ENCODE measurements at places on chromosomes 12 and 14.

DNA sequence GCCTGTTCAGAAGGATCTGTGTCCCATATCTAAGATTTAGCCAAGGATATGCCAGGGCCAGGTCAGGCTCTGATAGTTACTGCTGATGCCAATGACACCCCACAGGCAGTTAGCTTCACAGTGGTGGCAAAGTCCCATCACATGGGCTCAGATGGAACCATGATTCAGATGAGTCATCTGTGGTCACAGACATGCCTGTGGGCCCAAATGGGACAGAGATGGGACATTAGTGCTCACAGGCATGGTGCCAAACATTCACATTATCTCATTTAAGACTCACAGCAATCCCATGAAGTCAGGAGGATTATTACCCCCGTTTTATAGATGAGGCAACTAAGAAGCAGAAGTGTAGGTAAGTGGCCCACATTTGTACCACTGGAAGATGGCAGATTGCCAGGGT is 207.8 kb downstream of the DPF3 start:
- no peak for DNase-seq

DNA sequence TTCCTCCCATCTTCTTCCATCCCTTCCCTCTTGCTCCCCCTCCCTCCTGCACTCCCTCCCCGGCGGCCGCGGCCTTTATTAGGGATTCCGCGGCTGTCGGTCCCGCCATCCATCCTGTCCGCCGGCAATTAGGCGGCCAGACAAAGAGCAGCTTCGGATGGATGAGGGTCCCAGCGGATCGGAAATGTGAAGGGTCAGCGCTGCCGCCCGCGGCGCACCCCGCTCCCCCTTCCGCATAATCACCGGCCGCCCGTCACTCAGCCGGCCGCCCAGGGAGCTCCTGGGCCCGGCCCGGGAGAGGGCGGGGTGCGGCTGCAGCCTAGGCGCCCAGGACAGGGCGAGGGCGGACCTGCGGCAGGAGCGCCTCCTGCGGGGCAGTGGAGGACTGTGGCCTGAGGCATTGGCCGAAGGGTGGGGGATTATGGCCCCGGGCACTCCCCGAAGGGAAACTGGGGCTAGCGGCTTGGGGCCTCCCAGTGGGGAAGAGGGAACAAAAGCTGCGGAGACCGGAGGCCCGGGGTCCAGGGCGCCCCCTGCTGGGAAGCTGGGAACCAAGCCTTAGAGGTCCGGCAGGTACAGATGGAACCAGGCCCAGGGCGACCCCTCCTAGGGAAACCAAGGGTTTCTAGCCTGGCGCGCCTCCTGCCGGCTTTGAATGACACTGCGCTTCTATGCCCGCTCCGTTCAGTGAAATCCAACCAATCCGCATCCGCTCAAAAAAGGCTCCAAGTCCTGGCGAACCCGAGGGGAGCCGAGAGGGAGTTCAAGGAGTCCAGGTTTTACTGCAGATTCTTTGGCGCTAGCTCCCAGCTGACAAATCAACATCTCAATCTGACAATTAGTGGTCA is 4.4 kb upstream of the DNAJC22 start:
- DNase-seq: no peak

DNA sequence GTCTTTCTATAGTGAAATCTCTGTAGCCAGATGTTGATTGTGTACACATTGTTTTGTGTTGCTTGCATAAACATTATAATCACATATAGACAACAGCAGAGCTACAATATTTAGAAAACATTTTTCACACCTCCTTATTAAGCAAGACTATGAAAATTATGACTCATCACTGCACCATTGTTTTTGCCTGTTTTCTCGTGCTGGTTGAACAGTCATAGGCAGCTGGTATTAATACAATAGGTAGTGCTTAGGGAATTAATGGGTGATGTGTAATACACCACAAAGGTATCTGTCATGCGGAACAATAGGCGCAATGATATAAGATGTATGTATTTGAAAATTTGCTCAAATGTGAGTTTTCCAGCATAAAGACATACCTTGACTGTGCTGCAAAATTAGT is 449.3 kb downstream of the FOXG1 start:
- DNase-seq: no peak

GRCh38 chr12:95072900-95073697 is at the start of gene NR2C1:
Gene NR2C1, minus strand, starts transcription at chr12:95073618. Its CDS starts 6,234 bp downstream, at chr12:95067384.
- peak; percentile 96 for DNase-seq

DNA sequence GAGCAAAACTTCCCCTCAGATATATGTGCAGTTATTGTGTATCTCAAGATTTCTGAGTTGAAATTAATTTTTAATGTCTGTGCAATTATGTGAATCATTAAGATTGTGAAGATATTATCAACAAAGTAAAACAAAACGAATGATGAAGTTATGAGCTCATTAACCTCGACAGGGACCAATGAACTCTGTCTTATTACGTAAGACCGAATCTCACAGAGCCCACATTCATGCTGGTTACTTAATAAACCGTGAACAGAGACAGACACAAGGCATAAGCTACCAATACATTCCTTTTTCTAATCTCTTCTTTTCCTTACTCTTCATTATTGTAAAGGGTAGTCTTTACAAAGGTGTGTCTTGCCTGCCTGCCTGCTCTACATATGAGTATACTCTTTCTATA is 568.7 kb downstream of the RPS29 start:
- DNase-seq: no peak

DNA sequence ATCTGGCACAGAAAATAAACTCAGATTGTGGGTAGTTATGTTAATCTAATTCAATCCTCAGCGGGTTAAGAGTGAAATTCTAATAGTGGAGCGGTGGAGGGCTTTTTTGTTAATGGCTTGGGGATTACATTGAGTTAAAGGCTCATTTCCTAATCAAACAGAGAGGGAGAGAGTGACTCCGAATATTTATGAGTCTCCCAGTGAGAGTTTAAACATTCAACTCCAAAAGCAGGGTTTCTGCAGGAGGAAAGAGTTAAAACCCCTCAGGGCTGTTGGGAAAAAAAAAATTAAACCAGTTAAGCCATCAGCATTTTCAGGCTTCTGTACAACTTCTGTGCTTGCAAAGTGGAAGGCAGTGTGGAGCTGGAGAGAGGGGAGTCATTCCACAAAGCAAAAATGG is 62.1 kb upstream of the ESRRB start:
- DNase-seq: no peak

GRCh38 chr12:116374207-116374606 is 96.7 kb upstream of the MED13L start:
- DNase-seq: no peak

GRCh38 chr14:93734086-93734822 is 54.0 kb downstream of the PRIMA1 start:
- no peak for DNase-seq

GRCh38 chr12:2644683-2645405 is 149.9 kb upstream of the FKBP4 start:
- DNase-seq: no peak

DNA sequence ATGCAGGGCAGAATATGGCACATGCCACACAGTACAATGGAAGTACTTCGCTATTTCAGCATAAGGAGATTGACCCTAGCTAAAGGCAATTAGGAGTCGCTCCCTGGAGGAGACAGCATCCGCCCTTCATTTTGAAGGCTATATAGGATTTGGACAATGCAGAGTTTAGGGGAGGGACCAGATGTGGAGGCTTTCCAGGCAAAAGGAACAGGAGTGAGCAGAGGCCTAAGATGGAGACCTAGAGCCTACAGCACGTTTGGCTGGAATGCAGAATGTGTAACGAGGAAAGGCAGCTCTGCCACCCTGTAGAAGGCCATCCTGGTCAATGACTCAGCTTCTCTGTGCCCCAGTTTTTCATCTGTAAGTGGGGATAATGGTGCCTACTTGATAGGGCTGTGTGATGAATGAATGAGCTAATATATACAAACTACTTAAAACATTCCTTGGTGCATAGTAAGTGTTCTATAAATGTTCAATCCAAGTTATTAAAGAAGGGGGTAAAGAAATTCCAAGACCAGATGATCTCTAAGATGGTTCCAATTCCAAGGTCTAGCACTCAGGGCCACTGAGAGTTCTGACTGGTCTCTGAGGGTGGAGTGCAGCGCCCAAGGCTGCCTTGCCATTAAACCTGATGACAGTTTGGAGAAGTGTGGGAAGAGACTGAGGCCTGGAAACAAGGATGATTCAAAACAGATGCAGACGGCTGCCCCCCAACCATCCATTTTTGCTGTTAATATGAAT is 54.3 kb upstream of the FRMD6 start:
- DNase-seq: no peak

DNA sequence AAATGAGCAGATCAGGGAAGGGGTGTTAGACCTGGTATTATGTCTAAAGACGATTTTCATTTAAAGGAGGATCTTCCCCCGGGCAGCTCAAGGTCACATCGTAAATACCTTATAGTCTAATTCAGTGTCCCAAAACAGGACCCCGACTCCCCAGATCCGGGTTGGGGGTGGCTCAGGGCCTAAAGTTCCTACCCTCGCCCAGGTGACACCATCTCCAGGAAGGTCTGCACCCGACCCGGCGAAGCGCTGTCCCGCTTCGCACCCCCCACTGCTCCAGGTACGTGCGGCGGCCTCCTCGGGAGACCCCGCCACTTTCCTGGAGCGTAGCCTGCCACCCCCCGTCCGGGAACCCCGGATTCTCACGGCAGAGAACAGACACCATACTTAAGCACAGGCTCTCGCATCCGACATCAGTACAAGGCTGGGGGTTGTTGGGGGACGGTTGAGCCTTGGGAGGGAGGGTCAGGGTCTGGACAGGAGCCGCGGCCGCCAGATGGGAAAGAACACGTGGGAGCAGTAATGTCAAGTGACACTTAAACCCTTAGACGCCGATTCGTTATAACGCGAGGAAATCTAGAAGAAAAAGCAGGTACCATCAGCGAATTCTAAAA is 556 bp downstream of the TIMM9 start:
- no peak for DNase-seq

- DNase-seq: no peak
These were observed 41.8 kb downstream of the EML5 start for GRCh38 chr14:88750945-88751344.

DNA sequence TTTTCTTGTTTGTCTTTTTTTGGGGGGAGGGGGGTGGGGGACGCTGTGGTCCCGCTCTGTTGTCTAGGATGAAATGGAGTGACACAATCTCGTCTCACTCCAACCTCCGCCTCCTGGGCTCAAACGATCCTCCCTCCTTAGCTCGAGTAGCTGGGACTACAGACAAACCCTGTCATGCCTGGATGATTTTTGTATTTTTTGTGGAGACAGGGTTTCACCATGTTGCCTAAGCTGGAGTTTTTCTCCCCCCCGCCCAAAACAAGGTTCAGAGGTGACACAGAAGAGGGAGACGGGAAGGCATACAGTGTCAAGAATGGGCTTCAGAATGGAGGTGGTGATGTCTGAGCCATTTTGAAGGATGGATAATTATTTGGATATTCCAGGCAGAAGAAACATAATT is 116.9 kb upstream of the ATF1 start:
- DNase-seq: no peak

GRCh38 chr12:53213348-53213747 is 6.3 kb upstream of the ITGB7 start:
- DNase-seq: no peak

GRCh38 chr12:105348561-105348960 is 18.1 kb downstream of the C12orf75 start:
- no peak for DNase-seq

DNA sequence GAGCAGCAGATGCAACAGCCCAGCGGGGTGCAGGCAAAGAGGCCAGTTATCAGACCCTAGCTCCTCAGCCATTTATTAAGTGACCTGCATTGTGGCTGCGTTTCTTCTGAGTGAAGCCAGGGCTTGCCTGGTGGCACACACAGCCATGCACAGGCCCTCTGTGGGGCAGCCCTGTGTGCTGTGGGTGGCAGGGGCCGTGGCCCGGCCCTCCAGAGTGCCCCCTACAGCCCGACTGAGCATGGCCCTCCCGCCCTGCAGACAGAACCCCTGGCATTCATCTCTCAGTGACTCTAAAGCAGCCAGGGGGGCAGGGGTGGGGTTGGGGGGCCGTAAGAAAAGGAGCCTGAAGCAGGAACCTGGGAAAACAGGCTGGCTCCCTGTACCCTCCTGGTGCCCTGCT is 226.0 kb upstream of the PWP1 start:
- DNase-seq: no peak

DNA sequence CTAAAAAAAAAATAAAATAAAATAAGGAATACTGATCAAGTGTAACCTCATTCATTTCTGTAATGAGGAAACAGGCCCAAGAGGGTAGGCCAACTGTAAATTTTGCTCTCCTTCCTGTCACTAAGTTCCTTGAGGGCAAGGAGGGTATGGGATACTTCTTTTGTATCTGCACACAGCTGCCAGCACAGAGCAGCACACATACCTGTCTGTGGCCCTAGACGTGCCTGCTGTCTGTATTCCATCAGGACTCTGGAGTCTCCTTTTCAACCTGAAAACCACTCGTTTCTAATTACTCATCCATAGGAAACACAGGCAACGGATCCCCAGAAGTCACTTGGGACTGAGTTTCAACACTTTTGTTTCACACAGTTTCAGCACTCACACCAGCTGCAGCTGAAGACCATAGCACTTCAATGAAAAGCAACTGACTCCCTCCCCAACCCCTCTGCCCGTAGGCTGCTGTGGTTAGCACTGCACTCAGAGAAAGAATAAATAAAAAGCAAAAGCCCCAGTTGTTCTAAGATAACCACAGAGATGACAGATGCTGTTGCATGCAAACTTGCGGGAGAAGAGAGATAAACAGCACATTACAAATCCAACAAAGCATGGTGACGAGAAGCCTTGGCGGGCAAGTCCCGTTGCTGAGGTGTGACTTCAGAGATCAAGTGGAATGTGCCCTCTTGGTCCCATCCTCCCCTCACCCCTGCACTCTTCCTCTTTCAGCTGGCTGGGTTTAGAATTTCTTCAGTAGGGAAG is 24.9 kb downstream of the CRACR2A start:
- no peak for DNase-seq
